ENCODE measurements at places on chromosomes 7 and 10.

DNA sequence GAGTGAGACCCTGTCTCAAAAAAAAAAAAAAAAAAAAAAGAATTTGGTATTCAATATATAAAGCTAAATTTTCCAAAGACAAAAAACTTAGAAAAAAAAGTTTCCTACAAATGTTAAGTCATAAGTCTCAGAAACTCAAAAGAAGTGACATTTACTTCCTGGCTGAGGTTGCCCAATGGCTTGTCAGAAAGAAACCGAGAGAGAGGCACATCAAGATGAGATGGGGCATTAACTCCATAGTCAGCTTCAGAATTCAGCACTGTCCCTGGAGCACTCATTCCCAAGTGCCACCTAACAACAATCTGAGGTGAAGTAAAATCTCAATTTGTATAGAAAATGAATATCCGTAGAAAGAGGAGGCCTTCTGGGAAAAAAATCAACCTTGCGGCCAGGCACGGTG, 6.8 kb upstream of the SPOCK2 start:
- no peak for DNase-seq

DNA sequence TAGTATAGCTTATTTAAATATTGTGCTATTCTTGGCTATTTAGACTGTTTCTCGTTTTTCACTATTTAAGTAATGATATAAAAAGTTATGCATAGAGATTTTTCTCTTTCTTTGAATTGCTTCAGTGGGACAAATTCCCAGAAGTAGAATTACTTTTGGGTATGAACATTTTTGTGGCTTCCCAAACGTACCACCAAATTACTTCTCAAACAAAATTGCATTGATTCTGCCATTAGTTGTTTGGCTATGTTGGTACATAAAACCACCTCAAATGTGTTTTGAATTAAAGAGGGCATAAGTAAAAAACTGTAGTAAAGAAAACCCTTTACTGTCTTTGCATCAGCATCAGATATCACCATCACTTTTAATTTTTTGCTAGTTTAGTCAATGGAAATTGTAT, 31.0 kb downstream of the AKR1B1 start:
- no peak for DNase-seq

DNA sequence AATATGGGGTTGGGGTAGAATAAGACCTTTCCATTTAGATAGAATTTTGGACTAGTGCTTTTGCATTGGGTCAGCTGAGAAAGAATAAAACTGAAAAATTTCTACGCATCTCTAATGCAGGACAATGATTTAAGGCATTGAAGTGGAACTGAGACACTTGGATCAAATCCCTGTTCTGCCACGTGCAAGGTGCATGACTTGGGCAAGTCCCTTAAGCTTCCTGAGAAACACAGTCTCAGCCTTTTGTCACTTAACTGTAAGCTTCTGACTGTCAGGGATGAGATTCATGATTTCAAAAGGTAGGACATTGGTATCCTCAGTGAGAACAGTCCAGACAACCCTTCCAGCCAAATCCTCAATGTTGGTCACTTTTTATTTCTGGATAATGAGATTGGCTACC, 59.2 kb downstream of the ENTPD1 start:
- no peak for DNase-seq

- DNase-seq: no peak
These were observed 96.7 kb downstream of the TWIST1 start for GRCh38 chr7:19020711-19021110.

- DNase-seq: peak; percentile 35
These were observed 734 bp downstream of the PTPN12 start for GRCh38 chr7:77537778-77538280.

GRCh38 chr7:55502124-55502857, 70.0 kb downstream of the VOPP1 start:
- DNase-seq: no peak

GRCh38 chr10:8095959-8096358, 41.5 kb downstream of the GATA3 start:
- DNase-seq: no peak

GRCh38 chr10:71222601-71223346, 10.4 kb downstream of the UNC5B start:
- peak; percentile 13 for DNase-seq

GRCh38 chr10:66805612-66806011, 120.2 kb upstream of the LRRTM3 start:
- peak; percentile 33 for DNase-seq

GRCh38 chr10:126290232-126290631, 98.0 kb downstream of the ADAM12 start:
- no peak for DNase-seq

GRCh38 chr7:24921362-24921679, 58.7 kb downstream of the OSBPL3 start:
- DNase-seq: no peak

- no peak for DNase-seq
These were observed 4.7 kb upstream of the HGF start for GRCh38 chr7:81774551-81774950.

Measured in choroid plexus epithelial cell (primary cell).